ENCODE measurements at places on chromosomes 13 and 19.

- no peak for DNase-seq
Measured at GRCh38 chr13:59681636-59682311, 482.0 kb downstream of the DIAPH3 start.

- peak; percentile 31 for DNase-seq
Measured at GRCh38 chr19:50557009-50557613, 11.1 kb downstream of the LRRC4B start.

- no peak for DNase-seq
Measured at GRCh38 chr13:85618521-85618920, 180.7 kb downstream of the SLITRK6 start.

DNA sequence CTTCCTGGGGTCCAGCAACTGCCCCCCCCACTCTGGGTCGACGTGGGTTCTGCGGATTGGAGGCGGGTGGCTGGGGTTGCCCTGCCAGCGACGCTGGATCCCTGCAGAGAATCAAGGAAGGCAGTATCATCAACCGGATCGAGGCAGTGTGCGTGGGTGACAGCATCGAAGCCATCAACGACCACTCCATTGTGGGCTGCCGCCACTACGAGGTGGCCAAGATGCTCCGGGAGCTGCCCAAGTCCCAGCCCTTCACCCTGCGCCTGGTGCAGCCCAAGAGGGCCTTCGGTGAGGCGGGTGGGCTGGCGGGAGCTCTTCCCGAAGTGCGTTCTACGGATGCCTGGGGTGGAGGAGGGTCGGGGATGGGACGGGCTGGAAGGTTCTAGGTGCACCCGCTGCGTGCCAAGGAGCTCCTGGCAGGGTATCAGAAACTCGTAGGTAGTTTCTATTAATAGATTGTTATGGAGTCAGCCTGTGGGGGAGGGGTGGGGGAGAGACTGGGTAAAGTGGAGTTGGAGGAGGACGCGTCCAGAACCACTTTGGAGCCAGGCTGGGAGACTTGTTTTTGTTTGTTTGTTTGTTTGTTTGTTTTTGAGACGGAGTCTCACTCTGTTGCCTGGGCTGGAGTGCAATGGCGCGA lies 1.5 kb downstream of the GIPC3 start:
- DNase-seq: no peak

DNA sequence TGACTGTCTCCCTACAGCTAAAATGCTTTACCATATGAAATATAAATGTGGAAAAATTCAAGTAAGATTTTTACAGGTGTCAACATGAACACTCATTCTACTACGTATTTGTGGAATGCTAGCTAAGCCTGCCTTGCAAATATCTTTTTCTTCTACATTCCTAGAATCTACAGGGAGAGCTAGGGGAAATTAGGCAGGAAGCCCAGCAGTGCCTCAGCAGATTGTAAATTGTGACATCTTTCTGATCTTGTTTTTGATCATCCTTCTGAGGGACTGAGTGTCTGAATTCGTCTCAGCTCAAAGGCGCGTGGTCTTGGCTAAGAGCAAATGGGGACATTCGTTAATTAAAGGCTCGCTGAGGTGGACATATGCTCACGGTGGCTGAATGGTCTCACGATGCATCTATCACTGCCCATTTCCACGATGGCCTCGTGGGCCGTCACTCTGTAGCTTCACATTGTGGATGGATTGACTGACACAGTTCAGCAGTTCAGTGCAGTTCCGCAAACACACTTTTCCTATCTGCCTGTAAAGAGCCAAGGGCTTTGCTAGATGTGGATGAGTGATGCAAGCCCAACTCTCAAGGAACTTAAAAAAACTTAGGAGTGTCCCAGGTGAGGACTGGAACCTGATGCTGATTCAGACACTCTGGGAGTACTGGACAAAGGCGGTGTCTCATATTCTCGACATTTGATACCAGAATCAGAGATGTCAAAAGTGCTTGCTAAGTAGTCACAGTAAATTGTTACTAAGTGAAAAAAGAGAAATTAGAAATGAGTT lies 562.5 kb downstream of the EFNB2 start:
- DNase-seq: no peak

GRCh38 chr13:49584771-49585182 lies 581 bp downstream of the RCBTB1 start:
- no peak for DNase-seq

DNA sequence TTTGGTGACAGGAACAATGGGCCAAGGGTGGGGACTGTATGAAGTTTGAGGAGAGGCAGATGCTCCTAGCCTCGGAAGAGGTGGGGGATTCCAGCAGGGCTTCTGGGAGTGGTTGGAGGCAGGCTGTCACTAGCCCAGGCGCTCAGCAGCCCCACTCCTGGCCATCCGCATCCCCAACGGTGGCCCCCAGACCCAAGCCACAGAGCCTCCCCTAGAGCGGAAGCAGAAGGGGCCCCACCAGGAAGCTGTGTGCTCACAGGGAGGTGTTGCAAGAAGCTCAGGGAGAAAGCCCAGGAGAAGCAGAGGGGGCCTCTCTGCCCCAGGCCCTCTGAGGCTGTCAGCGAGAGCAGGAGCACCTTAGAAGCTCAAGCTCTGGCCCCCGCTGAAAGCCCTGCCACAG lies 8.3 kb downstream of the PRAM1 start:
- DNase-seq: no peak

DNA sequence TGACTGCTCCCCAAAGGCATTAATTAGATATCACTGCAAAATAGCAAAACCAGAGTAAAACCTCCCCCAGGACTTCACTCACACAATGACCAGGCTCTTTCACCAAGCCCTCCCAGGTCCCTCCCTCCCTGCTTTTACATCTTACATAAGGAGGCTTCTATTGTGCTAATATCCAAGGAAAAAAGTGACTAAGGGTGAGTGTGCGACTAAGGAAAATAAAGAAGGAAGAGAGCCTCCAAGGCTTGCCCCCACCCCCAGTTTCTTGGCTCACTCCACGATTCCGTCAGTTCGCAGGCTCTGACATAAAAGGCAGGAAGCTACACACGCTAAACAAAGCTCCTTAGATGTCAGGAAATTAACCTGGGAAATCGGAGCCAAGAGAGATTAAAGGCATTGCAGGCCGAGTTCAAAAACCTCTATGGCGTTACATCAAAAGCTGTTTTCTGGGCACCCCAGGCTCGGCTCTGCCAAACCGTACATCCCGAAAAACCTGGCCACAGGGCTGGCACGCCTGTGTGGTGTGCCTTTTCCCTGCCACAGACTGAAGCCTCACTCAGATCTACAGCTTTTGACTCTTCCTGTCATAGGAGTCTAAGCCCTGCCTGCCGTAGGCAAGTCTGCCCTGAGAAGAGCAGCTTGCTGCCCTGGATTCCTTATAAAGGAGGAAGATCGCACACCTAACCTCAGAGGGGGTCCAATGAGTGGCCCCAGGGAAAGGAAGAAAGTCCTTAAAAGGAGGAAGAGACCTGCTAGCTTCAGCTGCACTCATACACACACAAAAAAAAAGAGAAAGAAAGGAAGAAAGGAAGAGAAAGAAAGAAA lies 67.0 kb upstream of the SERP2 start:
- DNase-seq: peak; percentile 85

DNA sequence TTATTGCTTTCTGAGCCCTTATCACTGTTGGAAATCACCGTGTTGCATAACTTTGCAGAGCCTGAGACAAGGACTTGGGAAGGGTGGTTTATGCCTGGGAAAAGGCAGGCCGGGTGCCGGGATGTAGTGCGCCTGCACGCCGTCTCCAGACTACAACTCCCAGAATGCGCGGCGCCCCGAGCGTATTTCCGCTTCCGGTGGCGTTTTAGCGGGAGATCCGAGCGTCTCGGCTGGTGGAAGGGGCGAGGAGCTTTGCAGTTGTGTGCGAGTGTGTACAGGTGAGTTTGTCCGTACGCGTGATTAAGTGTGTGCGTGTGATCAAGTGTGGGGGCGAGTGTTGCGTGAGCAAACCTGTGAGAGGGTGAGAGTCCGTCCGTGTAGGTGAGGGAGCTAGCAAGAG lies 75.4 kb downstream of the PEG3 start:
- DNase-seq: no peak

DNA sequence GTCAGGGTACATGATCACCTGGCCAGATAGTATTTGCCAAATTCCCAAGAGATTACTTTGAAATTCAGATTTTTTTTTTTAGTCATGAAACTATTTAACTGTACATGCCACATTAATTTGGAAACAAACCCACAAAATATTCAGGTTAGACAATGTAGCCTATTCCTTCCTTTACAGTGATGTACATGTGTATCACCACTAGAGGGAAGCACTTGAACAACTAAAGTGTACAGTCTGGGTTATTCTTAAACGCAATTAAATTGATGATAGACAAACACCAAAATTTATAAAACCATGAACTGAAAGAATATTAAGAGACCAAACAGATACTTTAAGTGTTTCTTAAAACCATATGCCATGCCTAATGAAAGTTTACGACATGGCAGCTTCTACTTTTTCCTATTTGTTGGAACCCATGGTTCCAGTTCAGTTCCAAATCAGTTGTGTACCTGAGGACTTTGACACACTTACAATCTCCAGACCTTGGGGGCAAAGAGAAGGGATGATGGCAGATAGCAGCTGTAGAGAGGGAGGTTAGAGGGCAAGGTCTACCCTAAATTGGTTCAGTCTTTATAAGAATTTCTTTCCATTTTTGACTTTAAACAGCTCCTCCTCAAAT lies 52.8 kb downstream of the TNFSF13B start:
- DNase-seq: no peak

- DNase-seq: no peak
Measured at GRCh38 chr19:4016486-4016885, 8.9 kb downstream of the PIAS4 start.

DNA sequence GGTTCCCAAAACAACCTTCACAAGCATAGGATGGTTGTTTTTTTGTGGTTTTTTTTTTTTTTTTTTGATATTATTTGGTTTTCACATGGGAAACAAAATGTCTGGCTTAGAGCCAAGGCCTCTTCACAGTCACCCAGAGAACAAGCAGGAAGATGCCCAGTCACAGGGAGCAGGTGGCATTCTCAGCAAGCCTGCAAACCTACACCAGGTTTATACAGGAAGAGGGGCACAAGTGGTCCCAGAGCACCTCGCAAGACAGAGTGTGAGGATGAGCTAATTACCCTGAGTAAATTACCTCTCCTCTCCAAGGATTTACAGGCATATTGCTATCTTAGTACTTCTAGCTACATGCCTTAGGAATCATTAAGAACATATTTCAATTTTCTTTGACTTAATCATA lies 1375.6 kb downstream of the EFNB2 start:
- no peak for DNase-seq

GRCh38 chr19:13003081-13003480 lies 7.8 kb downstream of the NFIX start:
- DNase-seq: no peak

- DNase-seq: no peak
Measured at GRCh38 chr13:54980651-54981050, 1952.0 kb downstream of the OLFM4 start.

DNA sequence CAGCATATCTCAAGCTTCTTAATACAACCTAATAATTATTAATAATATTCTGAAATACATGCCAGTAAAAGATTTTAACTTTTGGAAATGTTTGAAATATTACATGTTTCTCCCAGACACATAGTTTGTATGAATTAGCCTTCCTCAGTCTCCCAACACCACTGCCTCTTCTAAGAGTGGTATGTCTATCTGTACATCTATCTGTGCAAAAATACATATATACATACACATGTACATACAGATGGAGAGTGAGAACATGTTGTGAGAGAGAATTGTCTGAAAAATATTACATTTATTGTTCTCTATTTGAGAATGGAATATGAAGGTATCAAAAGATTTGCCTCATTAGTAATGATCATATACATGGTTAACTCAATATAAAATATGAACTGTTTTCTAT lies 1567.2 kb upstream of the PRR20A start:
- DNase-seq: no peak

DNA sequence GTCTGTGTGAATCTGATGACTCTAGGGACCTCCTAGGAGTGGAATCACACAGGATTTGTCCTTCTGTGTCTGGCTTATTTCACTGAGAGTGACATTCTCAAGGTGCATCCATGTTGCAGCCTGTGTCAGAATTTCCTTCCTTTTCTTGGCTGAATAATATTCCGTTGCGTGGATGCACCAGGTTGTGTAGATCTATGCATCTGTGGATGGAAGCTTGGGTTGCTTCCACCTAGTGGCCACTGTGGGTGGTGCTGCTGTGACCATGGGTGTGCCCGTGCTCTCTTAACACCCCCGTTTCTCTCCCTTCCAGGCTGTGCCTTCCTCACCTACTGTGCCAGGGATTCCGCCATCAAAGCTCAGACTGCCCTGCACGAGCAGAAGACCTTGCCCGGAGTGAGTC lies 26.2 kb downstream of the CELF5 start:
- no peak for DNase-seq

DNA sequence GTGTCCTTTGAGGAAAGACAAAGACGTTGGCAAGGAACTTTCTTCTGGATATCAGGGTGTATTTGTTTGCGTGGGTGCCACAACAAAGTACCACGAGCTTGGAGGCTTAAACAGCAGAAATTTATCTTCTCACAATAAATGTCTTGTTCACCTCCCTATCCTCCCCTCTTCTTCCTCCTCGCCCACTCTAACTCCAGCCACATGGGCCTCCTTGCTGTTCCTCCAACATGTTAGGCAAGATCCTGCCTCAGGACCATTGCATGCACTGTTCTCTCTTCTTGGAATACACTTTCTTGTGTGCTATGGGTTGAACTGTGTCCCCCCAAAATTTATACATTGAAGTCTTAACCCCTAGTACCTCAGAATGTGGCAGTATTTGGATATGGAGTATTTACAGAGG lies 45.7 kb downstream of the VAV1 start:
- no peak for DNase-seq

- DNase-seq: no peak
Measured at GRCh38 chr19:47518139-47518538, 3.3 kb upstream of the NAPA start.

GRCh38 chr19:10682397-10683063 lies 18.7 kb upstream of the QTRT1 start:
- no peak for DNase-seq

- no peak for DNase-seq
Measured at GRCh38 chr19:40623403-40624251, 22.5 kb downstream of the LTBP4 start.

- DNase-seq: no peak
Measured at GRCh38 chr13:77230560-77230959, 96.3 kb downstream of the MYCBP2 start.

GRCh38 chr19:36212895-36213294 lies 1.6 kb downstream of the ZNF565 start:
- DNase-seq: no peak

DNA sequence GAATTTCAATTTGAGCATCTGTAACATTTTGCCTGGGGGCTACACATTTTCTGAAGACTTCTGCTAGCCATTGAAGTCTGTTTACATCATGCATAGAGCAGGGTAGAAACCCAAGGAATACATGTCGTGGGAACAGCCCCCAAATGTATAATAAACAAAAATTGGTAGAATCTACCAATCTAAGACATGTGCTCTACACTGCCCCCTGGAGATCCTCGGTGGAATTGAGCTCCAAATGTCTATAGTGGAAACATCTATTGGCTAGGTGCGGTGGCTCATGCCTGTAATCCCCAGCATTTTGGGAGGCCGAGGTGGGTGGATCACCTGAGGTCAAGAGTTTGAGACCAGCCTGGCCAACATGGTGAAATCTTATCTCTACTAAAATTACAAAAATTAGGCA lies 57.3 kb downstream of the MBD3L2B start:
- no peak for DNase-seq

- no peak for DNase-seq
Measured at GRCh38 chr19:35828692-35829301, 16.2 kb upstream of the PRODH2 start.

Measured in coronary artery (tissue), 2 donors.